ENCODE measurements at places on chromosomes 3 and 15. TPM values are rescaled to one million over a fixed set of nuclear protein-coding genes. Genes with fewer than 3 reads are reported as not detected.

DNA sequence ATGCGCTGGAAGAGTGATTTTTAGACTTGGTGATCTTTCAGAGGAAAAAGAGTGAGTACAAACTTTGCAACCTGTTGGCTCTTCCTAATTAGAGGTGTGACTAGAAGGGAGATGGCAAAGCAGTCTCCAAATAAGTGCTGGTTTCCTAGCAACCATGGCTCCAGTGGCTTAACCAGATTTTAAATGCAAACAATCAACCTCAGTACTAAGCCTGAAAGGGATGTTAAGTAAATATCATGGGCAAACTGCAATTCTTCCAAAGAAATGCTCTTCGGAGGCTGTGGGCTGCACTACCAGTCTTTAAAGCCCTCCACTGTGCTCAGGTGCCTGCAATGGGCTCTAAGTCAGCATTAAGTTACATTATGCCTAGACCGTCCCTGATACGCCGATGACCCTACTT, 678.1 kb upstream of the CCDC54 start:
- DNase-seq = no peak

GRCh38 chr15:78957416-78958093, 12.7 kb upstream of the CTSH start:
- no peak for DNase-seq

The GPR27 gene
- 1.1 TPM for total RNA-seq

The FBXO40 gene
- not detected for total RNA-seq
